ENCODE measurements at places on chromosomes 6 and 20.

GRCh38 chr6:166024252-166024651, 143.4 kb downstream of the TBXT start:
- DNase-seq = no peak

GRCh38 chr6:347951-348859, 43.3 kb upstream of the IRF4 start:
- no peak for DNase-seq

GRCh38 chr20:39909447-39909846, 779.6 kb downstream of the MAFB start:
- no peak for DNase-seq

- no peak for DNase-seq
These were observed 21.4 kb upstream of the ADRM1 start for GRCh38 chr20:62281161-62281933.

- no peak for DNase-seq
These were observed 117.0 kb upstream of the ASCC3 start for GRCh38 chr6:100998111-100998510.

DNA sequence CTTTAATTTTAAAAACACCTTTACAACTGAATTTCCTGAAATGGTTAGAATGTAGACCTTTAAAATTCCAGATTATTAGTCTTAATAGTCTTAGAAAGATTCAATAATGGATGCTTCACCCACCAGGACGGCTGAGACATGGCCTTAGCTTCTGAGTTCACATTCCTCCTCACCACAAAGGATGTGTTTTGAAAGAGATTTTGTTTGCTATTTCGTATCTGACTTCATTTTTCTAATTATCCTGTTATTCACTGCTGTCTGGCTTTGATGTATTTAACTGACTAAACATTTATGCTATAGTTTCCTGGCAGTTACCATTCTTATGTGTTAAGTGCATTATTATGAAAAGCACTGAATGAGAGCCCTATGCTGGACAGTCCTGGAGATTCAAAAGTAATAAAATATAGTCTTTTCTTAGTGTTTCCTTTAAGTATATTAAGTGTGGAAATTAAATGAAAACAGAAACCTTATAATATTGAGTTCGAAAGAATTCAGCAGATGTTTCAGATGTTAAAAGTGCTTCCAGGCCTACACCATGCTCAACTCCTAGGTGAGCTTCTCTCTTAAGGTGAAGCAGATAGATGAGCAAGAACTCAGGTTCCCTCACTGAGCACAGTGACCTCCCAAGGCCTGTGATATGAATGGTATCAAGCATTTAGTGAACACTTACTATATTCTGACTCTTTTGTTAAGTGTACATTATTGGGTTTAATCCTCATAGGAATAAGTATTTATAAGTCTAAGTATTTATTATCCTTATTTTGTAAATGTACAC, 40.3 kb downstream of the MAP3K4 start:
- DNase-seq = peak; percentile 8

- no peak for DNase-seq
These were observed 60.7 kb upstream of the ADGRG6 start for GRCh38 chr6:142241061-142241460.

DNA sequence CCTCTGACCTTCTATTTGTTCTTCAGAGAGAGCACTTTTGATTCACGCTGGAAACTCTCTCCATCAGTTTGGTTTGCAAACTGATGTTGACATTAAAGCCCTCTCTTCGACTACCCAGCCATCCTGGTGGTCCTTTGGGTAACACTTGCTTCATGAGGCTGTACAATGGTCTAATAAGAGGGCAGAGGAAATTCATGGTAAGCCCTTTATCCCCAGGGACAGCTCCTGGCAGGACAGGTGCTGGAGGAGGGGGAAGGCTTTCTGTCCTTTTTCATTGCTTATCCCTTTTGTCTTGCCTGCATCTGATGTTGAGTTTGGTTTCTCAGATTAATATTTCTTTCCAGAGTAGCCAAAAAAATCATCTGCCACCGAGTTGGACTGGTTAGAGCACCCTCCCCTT, 52.1 kb upstream of the CD93 start:
- no peak for DNase-seq
